HCEC 1CT (cell line): ENCODE measurements at places on chromosomes 1 and 21.

DNA sequence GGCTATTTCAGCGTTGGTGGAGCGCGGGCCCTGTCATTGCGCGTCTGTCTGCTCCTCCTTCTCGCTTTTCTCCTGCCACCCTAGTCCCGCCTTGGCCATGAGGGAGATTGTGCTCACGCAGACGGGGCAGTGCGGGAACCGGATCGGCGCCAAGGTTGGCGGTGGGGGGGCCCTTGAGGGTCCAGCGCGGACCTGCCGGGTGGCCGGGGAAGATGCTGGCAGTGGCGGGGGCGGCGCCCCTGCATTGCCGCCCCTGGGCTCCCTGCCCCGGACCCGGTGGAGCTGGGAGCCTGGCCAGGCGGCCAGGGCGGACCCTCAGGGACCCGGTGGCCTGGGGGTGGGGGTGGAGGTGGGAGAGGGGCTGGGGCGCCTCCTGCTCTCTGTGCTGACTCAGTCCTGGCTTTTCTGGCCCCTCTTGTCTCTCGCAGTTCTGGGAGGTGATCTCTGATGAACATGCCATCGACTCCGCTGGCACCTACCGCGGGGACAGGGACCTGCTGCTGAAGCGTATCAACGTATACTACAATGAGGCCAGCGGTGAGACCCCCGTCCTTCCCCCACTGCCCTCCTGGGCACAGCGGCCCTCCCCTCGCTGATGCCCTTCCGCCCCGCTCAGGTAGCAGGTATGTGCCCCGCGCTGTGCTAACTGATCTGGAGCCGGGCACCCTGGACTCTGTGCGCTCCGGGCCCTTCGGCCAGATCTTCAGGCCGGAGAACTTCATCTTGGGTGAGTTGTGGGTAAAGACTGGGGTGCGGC, 58.3 kb upstream of the MAP1LC3C start:
- no peak for DNase-seq

DNA sequence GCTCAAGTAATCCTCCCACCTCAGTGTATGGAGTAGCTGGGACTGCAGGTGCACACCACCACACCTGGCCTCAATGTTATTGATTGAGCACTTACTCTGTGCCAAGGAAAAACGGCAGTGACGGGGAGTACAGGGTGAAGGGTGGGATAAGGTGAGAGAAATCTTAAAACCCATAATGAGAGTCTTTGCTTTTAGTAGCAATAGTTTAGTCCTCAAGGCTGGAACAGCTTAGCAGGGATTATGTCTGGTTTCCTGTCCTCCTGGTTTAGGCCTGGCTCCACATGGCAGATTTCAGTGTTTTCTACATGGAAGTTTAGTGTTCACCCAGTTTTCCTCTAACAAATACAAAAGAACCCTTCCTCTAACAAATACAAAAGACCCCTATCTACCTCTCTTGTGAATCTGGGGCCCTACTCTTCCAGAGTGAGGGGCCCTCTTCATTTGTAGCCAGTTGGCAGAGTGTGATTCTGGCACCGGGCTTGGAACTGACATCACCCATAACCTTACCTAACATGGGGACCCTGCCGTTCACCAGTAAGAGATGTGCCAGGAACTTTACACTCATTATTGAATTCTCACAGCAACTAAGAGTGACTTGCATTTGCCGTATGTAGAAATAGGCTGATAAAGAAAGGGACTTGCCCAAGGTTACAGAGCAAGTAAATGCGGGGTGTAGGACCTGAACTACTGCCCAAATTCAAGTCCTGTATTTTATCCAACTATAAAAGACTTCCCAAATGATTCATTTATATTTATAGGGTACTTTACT, 6.9 kb downstream of the ZNF691 start:
- no peak for DNase-seq

GRCh38 chr1:116076831-116077230, 34.4 kb upstream of the MAB21L3 start:
- DNase-seq = peak; percentile 28

DNA sequence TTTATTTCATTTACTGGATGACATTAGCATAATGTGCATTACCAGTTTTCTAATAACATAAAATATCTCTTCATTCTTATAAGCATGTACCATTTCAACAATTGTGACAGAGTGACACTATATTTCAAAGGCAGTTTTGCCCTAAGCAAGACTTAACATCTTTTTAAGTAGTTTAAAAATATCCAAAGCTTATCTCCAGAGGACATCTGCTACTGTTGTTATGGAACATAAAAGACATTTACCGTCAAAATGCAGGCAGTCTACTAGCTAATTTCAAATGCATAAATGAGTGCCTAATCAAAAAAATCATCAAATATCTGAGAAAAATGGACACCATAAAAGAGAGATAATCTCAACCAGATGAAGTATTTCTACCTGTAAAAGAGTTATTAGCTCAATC, 782.4 kb upstream of the BRINP3 start:
- no peak for DNase-seq

- DNase-seq = no peak
These were observed 647.4 kb downstream of the USP25 start for GRCh38 chr21:16377120-16377658.

DNA sequence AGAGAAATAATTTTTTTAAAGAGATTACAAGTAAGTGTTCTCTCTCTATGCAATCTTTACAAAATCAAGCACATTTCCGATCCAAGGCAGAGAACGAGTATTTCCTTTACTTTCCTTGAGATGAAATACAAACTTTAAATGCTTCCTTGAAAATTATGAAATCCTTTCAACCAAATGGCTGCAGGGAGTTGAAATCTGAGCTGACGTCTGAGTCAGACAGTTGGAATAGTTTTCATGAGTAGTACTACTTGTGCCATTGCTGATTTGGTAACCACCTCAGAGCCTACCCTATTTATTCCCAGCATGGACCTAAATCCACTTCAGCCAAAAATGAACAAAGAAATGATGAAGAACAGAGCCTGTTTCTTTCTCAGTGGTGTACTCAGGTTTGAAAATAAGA, 183.6 kb downstream of the GIPC2 start:
- DNase-seq = peak; percentile 89

GRCh38 chr1:244174922-244175521, 123.9 kb downstream of the ZBTB18 start:
- no peak for DNase-seq

DNA sequence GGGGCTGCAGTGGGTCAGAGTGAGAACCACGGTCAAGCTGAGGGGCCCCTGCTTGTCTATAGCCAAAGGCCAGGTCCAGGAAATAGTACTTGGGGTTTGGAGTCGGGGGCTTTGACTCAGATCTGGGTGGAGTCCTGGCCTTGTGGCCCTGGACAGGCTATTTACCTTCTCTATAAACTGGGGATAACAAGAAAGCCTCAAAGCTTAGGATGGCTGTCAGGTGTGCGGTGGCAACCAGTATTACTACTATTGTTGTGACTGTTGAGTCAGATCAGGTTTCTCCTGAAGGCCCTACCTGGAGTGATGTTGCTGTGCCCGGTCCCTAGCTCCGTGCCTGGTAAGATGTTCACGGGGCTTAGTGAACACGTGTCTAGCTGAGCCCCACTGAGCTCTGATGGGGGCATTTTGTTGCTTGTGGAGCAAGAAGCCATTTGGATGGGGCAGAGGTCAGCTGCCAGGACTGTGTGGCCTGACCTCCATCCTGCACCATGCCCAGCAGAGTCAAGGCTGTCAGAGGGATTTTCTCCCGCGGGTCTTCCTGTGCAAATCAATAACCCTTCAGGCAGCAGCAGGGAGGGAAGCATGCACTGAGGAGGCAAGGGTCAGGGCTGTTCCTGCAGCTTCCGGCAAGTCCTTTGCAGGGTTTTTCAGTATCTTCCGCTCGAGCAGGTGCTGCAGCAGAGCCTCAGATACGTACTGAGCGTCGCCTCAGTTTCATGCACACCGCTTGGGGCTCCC, 170.3 kb downstream of the CAMTA1 start:
- no peak for DNase-seq

DNA sequence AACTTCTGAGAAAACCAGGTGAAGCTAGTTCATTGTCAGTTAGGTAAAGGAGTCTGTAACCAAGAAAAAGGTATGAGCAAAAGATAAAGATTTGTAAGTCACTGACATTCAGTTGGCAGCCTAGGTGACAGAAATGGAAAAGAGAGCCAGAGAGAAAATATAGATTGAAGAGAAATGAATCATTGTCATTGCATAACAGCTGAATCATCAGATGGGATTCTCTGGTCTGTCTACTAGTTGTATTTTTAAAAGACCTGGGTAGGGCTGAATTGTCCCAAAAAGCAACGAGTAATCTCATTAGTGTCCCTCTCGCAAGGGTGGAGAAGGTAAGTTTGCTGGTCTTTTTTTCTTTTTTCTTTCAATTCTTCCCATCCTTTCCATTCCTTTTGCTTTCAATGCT, 36.6 kb downstream of the PTGS2 start:
- peak; percentile 52 for DNase-seq

- no peak for DNase-seq
These were observed 21.9 kb upstream of the PIK3CD start for GRCh38 chr1:9629445-9630201.

GRCh38 chr1:37858931-37859506, 373 bp downstream of the MTF1 start:
- no peak for DNase-seq
